ENCODE measurements at places on chromosomes 7 and 10.

DNA sequence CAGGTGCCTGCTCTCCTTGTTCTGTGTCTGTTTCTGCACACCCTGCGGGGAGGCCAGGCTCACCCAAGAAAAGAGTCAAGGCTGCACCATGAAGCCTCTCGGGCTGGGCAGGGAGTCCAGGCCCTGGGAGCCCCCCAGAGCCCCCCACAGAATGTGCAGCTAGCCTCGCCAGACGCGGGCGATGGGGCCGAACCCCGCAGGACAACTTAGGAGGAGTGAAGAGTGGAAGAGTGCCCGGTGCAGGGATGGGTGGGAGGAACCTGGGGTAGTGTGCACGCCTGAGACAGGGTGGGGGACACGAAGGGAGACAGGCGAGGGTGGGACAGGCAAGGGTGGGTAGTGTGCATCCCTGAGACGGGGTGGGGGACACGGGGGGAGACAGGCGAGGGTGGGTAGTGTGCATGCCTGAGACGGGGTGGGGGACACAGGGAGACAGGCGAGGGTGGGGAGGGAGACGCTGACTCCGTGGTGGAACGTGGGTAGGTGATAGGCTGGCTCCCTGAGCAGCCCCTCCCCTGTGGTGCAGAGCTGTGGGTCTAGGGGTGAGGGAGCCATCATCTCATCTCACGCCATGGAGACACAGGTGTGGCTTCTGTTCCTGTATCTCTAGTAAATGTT lies 615.4 kb downstream of the DNAJB6 start:
- no peak for DNase-seq

DNA sequence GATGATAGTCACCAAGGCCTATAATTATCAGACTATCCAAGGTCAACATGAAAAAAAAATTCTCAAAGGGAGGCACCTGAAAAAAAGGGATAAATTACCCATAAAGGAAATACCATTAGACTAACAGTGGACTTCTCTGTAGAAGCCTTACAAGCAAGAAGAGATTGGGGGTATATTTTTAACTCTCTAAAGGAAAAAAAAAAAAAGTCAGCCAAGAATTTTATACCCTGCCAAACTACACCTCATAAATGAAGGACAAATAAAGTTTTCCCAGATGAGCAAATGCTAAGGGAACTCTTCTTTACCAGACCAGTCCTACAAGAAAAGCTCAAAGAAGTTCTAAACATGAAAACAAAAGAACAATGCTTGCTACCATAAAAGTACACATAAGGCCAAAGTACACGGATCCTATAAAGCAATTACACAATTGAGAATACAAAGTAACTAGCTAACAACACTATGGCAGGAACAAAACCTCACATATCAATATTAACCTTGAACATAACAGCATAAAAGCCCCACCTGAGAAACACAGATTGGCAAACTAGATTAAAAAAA lies 263.1 kb downstream of the RNLS start:
- no peak for DNase-seq

DNA sequence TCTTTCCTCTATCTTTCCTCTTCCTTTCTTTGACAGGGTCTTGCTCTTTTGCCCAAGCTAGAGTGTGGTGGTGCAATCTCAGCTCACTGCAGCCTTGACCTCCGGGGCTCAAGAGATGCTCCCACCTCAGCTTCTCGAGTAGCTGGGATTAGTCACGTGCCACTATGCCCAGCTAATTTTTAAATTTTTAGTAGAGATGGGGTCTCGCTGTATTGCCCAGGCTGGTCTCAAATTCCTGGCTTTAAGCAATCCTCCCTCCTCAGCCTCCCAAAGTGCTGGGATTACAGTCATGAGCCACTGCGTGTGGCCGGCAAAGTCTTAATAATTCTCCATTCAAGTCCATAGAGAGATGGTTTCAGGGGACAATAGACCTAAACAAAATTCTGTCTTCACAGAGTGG lies 40.2 kb downstream of the COL26A1 start:
- no peak for DNase-seq

DNA sequence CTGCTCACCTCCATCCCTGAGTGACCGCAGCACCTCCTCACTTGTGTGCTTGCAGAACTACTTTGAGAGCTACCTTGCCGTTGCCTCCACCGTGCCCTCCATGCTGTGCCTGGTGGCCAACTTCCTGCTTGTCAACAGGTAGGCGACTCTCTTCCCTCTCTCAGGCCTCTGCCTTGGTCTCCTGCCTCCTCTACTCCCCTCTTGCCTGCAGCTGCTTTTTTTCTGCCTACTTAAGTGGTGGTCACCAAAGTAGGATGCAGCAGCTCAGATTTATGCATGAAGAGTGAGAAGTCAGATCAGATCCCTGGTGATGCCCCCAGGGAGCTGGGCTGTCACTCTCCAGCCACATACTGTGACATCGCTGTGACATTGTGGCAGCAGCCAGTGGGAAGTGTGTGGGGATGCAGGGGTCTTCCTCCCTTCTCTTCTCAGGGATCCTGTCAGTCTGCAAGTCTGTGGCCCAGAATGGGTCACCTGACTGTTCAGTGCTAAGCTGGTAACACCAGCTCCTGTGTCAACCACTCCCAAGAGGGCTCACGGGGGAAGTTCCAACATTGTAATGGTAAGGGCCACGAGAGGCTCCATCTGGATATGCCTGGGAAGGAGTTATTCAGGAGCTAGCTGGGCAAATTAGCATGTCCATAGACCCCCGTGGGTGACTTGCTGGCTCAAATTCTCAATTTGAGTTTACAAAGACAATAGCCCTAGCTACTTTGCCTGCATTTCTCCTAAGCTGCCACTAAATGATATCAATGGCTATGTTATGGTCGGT lies 25.3 kb downstream of the SLC29A3 start:
- DNase-seq: no peak

GRCh38 chr10:101828766-101829551 lies 10.7 kb upstream of the OGA start:
- no peak for DNase-seq

All from cortex of kidney (tissue), 1 donor.